KG1 (cell line): ENCODE measurements at places on chromosomes 1 and 21.

DNA sequence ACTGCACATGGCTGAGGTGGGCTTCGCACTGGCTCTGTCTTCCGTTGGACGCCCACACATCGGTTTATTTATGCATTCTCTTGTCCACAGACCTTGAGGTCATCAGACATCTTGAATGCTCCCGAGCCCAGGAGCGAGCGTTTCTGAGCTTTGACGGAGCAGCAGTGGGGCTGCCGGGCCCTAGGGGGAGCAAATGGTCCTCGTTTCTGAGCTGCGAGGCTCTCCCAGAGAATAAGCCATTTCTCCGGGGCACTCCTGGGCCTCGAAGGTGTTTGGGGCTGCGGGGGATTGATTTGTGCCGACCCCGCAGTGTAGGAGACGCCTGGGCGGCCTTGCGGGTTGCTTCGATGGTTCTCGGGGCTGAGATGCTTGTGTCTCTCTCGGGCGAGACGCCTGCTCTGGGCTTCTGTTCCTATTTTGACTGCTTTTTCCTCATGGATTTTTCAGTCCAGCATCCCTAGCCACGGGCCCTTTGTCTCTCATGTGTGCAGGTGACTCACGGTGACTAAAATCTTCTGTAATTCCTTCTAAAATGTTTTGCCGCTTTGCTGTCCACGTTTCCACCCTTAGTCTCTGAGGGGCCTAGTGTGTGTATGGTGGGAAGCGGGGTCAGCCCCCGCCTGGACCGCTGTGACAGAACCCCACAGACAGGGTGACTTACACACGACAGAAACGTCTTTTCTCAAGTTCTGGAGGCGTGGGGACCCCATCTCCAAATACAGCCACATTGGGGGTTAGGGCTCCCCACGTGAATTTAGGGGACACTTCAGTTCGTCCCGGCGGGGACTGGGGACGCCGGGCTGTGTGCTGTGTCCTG is 62.1 kb downstream of the FAAP20 start:
- no peak for DNase-seq

- no peak for DNase-seq
Observed at GRCh38 chr1:55478742-55479141, 263.6 kb upstream of the USP24 start.

- DNase-seq = no peak
Observed at GRCh38 chr1:198713081-198713480, 74.2 kb downstream of the PTPRC start.

GRCh38 chr21:36859744-36860501 is 106.5 kb downstream of the HLCS start:
- DNase-seq = no peak

DNA sequence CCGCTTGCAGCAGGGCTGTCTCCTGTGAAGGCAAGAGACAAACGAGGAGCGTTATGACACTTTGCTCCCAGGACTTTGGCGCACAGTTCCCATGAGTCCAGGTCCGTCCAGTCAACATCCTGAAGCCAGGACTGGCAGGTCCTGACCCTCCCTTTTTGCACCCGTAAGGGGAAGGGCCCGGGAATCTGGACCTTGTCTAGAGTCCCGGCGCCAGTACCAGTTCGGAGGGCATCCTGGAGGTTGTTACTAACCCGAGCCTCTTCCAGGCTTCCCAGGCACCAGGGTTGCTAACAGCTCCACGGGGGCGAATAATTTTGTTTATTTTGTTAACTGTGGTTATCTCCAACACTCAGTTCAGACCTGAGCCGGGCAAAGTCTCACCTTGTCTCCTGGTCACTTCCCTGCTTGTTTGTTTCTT is 682 bp upstream of the RWDD3 start:
- no peak for DNase-seq

DNA sequence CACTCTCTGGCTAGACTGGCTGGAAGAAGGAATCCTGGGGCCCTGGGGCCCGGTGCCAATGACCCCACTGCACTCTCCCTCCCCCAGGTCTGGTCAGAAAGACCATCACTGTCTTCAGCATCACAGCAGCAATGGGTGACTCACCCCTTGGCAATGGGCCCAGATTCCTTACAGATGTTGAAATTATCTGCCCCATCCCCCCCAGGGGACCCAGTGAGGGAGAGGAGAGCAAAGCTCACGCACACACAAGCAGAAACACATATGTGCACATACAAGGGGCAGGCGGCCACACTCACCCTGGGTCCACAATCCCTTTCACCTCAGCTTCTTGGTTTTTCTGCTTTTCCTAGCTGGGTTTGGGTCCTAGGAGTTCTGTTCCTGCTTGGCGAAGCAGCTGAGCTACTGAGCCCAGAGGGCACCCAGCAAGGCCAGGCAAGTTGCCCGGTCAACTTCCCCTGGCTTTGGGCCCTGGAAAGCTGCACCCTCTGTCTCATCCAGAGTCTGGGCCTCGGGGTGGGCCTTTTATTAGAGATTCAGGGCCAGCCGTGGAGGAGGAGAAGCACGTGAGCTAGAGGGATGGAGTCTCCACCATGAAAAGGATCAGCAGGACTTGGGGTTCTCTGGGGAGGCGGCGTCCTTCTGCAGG is 2.6 kb downstream of the COL16A1 start:
- no peak for DNase-seq

DNA sequence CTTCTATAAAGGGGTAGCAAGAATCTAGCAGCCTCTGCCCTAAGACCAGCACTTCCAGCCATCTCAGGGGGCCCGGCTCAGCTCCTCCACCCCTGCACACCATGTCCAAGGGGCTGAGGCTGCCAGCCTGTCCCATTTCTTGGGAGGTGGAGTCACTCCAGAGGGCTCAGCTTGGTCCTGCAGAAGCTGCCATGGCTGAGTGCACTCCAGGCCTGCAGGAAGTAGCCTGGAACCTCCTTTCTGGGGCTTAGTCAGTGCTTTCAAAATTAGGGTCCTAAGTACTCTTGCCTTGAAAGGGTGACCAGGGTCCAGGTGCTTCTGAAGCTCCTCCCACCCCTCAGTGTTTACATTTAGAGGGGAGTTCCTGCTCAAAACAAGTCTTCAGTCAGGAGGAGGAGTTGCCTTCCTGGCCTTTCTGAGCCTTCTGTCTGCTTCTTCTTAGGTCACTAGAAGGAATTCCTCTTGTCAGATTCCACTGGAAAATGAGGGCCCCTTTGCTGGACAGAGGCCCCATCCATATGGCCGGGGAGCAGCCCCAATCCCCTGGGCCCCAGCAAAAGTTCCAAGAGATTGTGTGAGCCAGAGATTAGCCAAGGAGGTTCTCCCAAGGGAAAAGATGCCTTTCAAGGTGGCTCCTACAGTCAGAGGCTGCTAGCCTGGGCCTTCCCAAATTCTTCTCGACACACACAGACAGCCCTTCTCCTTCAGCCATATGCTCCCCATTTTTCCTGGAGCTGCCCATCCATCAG is 128.1 kb upstream of the VAMP3 start:
- DNase-seq = no peak

GRCh38 chr21:44365967-44366585 is 12.7 kb downstream of the TRPM2 start:
- no peak for DNase-seq
